Stimulated activated CD8-positive, alpha-beta memory T cell treated with anti-CD3 and anti-CD28 coated beads, Interleukin-4, amount 100 ng/mL, for 4 hours (primary cell): ENCODE measurements at places on chromosomes 4 and X.

DNA sequence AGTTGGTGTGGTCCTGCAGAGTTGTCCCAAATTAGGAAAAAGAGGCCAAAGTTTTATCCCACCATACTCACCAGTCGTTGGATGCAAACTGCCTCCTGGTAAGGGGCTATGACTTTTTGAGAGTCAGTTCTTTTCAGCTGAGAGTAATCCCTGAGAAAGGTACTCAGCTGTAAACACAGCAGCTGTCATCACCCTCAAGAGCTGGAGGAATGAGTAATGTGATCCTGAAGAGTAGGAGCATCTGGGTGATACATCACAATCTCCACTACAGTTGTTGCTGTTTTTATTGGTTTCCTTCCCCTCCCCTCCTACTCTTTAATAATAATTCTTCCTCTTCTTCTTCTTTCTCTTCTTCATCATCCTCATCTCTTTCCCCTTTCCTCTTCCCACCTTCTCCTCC lies 5.7 kb downstream of the MAGEE1 start:
- DNase-seq: no peak

- DNase-seq: no peak
These were observed 11.6 kb downstream of the FRMPD4 start for GRCh38 chrX:12149670-12150407.

DNA sequence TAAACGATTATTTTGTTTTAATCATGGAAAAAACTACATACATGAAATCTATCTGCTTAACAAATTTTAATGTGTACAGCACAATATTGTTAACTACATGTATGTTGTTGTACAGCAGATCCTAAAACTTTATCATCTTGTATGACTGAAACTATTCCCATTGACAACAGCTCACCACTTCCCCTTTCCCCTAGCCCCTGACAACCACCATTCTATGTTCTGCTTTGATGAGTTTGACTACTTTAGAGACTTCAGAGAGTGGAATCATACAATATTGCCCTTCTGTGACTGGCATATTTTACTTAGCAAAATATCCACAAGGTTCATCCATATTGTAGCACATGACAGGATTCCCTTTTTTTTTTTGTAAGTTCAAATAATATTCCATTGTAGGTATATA lies 185.9 kb downstream of the CFAP299 start:
- no peak for DNase-seq

DNA sequence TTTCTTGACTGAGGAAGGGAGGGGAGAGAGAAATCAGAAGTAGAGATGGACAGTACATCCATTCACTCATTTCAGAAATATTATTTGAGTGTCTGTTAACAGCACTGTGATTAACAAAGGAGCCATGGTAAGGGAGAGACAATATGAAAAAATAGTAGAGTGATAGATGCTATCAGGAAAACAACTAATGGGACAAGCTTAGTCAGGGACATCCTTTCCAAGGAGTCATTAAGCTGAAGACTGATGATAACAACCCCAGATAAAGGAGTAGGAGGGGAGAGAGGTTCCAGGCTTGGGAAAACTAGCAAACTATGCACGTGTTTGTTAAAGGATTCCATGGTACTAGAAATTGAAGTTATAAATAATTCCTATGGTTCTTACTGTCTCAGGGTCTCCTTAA lies 122.2 kb downstream of the CBR4 start:
- no peak for DNase-seq

DNA sequence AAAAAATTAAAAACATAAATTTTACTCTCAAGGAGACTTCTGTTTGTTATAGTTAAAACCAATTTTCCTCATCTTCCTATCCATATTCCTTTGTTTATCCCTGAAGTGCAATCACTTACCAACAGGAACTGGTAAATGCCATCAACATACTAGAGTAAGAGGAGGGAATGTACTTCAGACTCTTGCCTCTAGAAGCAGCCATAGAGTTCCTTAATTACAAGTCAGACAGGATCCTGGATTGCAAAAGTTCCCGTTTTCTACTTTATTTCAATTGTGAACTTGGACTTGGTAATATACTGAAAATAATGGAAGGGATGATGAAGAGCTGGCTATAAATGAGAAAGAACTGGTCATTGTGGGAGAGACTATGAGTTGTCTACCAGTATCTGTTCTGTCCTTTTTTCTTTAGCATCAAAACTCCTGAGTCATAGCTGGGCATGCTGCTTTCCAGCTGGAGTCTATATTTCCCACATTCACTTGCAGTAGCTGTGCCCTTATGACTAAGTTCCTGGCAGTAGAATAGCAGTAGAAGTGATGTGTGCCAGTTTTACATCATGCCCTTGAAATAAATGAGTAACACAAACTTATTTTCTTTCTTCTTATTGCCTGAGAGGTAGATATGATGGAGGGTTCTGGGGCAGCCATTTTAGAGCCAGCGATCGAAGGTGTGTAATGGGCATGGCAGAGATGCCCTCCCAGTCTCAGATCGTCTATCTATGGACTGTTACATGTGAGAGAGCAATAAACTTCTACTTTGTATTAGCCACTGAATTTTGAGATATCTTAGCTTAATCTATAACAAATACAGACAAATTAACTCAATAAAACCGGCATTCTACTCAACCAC lies 26.8 kb upstream of the SPARCL1 start:
- DNase-seq: no peak

DNA sequence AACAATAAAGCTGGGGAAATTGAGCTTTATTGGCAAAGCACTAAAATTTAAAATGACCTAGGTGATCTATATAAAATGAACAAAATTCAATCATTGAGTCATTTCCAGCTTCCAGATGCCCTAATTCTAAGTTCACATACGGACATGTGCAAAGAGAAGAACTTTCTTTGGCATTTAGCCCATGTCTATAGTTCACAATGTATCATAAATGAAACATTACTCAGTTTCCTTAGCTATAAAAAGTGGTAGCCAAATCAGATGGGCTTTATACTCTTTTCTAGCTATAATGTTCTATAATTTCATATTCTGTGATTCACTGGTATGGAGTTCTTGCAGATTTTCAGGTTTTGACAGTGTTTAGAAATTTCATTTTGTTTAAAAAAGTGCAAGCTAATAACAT lies 327.4 kb downstream of the KCTD8 start:
- no peak for DNase-seq

- no peak for DNase-seq
These were observed 205.3 kb upstream of the JADE1 start for GRCh38 chr4:128604204-128604603.

GRCh38 chr4:6197433-6198174 lies 2.7 kb downstream of the JAKMIP1 start:
- no peak for DNase-seq

DNA sequence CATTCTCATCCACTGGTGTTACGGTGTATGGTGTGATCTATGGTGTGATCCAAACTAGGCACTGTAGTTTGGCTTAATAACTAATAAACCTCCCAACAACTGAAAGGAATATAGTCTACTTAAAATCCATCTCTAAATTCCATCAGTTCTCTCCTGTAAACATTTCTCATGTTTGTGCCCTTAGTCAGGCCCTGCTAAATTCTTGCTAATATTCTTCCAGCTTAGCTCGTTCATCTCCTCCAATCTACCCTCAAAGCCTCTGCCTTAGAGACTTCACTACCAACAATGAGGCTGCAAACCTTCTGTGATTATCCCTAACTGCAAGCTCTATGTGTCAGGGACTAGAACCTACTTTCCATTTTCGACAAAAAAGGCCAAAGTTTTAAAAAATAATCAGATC lies 28.1 kb downstream of the ZAR1 start:
- no peak for DNase-seq

DNA sequence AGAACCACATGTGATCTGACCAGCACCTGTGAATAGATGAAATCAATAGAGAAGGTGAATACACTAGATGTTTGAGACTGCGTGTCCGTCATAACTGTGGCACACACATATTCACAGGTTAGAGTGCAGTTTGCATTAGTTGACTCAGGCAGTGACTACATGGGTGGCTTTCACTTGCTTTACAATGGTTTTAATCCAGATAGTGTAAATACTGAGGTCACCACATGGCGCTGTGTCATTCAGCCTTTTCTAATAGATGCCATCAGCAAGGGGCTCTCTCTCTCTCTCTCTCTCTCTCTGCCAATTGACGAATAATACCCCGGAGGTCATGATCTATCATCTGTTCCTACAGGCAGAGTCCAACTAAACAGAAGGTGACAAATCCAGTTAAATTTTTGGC lies 30.7 kb upstream of the FGF13 start:
- no peak for DNase-seq

DNA sequence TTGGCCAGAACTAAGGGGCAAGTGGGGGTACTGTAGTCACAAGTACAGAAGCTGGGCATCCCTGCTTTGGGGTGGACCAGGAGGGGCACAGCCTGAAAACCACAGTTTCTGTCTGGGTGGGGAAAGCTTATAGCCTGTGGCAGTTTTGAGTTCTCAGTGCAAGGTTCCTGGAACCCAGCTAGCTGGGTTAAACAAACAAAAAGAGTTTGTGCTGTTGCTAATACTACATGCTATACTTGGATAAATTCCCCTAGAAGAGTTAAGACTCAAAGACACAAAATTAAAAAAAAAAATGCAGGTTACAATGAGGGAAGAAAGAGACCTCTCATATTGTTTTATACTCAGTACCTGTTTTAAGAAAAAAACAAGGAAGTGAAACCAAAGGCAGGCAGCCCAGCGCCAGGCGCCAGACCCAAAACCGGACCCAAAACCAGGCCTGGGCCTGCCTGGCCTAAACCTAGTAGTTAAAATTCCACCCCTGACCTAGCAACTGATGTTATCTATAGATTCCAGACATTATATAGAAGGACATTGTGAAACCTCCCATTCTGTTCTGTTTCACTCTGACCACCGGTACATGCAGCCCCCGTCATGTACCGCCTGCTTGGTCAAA lies 50.8 kb downstream of the SLC2A9 start:
- no peak for DNase-seq

DNA sequence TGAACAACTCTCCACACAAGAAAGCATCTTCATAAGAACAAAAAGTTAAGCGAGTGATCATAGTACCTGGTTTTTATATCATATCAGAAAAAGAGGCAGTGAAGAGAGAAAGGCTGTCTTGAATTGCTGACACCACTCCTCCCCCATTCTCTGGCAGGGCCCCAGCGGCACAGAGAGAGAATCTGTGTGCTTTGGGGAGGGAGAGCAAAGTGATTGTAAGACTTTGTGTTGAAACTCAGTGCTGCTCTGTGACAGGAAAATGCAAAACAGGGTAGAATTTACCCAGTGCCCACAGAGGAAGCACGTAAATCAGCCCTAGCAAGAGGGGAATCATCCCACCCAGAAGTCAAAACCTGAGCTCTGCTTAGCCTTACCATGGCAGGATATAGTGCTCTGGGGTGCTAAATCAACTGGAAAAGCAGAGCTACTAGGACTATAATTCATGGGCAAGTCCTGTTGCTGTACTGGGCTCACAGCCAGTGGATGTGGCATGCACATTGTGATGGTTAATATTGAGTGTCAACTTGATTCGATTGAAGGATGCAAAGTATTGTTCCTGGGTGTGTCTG lies 174.6 kb downstream of the PRR32 start:
- no peak for DNase-seq

GRCh38 chr4:112189754-112190153 lies 41.8 kb upstream of the AP1AR start:
- no peak for DNase-seq

GRCh38 chr4:137451172-137451825 lies 81.0 kb downstream of the PCDH18 start:
- no peak for DNase-seq

DNA sequence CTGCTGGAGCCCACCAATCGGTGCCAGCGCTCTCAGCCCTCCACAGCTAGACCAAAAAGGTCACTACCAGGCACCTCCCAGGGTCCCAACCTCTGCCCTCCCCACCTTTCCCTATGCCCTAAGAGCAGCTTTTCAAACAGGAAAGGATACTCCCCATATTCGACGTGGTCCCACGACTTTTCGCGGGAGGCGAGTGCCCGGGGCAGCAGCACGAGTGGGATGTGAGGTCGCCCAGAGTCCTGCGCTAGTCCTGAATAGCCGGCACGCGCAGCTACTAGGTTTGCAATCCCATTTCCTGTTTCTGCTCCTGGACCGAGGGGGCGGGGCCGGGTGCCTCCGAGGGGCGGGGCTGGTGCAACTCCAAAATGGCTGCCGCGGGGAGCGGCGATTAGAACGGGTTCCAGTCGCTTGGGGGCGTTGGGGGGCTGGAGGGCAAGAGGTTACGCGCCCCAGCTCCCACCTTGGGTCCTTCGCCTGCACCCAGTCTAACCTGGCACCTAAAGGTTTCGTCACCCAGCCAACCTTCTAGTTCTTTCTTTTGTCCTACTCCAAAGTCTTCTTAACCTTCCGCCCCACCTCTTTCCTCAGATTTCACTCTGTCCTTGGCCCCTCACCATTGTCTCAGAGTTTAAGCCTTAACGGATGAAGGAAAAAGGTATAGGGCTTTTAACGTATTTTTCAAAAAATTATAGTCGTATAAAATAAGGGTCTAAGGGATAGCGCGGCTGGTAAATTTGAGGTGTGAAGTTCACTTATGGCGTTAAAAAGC lies 85.0 kb upstream of the TENT5D start:
- no peak for DNase-seq

- DNase-seq: no peak
These were observed 40.7 kb upstream of the DDX3X start for GRCh38 chrX:41293269-41293668.

GRCh38 chr4:3303923-3304710 lies 11.3 kb downstream of the RGS12 start:
- DNase-seq: no peak

DNA sequence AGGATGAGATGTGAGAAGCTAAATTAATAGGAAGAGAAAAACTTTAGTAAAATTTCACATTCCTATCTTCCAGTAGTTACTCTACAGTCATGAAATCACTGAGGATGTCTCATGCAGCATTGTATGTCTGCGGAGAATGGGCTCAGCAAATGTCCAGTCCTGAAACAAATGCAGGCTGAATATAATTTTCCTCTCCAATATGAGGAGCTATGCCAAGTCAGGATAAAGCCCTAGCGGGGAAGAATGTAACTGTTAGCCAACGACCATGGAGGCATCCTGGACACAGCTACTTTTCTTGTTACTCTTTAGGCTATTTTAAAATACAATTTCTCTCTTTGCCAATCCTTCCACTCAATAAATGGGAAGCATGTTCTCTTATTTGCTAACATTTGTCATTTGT lies 127.7 kb downstream of the PRKX start:
- DNase-seq: no peak

GRCh38 chr4:119932277-119932676 lies 134.4 kb downstream of the MAD2L1 start:
- DNase-seq: no peak

- no peak for DNase-seq
These were observed 85.7 kb downstream of the CRLF2 start for GRCh38 chrX:1126738-1127137.

GRCh38 chr4:55745014-55745413 lies 74.6 kb upstream of the EXOC1L start:
- DNase-seq: no peak

DNA sequence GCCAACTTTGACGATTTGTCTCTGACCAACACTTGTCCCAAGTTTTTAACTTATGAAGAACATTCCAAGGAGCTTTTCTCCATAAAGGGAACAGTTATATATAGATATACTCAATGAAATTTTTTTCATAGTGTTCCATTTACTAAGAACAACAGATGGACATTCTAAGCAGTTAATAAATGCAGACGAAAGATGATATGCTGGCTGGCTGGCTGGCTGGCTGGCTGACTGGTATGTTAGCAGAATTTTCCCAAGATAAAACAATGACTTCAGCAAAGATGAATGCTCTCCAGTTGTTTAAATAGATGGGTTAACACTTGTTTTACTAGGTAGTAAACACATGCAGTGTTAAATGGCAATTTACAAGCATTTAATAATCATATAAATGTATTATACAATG lies 62.2 kb downstream of the SPANXN3 start:
- DNase-seq: no peak

- DNase-seq: no peak
These were observed 9.7 kb upstream of the MYOZ2 start for GRCh38 chr4:119125931-119126330.

GRCh38 chr4:108717386-108717785 lies 45.5 kb downstream of the ETNPPL start:
- no peak for DNase-seq
